B cell (primary cell): ENCODE measurements at places on chromosomes 11 and 22.

GRCh38 chr11:29527391-29527936 lies 489.4 kb downstream of the KCNA4 start:
- no peak for DNase-seq

DNA sequence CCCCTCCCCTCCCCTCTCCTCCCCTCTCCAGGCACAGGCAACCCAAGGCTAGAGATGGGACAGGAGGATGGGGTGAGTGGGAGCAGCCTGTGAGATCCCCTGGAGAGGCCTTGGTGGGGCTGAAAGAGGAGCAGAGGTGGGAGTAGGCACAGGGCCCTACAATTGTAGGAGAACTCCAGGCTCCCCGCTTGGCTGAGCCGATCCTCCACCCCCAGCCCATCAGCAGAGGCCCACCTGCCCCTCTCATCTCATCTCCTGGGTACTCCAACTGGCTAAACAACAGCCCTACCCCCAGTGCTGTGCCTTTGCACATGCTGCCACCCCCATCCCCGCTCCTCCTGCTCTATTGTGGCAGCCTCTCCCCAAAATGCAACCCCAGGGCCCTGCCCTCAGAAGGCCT lies 52.0 kb upstream of the A4GALT start:
- DNase-seq, result no peak

GRCh38 chr22:20995329-20996030 lies 6.4 kb downstream of the THAP7 start:
- no peak for DNase-seq

DNA sequence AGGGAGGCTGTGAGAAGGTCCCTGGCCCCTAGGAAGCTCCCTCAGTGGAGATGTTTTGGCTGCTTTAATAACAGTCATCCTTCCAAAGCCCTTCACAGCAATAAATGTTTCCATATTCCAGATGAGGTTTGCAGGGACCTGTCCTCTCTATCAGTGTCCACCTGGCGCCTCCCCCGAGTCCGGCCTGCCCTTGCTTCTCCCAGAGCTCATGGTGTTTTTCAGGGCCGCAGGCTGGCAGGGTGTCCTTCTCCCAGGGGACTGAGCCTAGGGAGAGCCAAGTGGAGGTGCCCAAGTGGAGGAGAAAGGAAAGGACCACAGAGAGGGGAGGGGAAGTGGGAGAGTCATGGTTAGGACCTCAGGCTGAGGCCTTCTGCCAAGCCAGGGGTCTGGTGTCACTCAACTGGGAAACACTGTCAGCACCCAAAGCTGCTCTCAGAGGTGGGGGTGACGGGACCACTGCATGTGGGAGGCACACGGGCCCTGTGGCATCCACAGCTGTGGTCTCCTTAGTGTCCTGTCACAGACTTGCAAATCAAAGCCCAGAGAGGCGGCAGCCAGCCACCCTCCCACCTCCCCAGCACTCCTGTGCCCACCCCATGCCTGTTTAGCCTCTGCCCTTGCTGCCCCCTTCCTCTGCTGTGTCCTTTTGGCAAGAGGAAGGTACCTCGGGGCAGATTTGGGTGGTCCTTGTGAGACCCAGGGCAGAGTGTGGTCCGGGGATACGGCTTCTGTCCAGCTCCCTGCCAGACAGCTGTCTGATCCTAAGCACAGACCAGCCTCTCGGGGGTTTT lies 6.4 kb downstream of the DERL3 start:
- DNase-seq, result peak; percentile 6

- DNase-seq, result peak; percentile 51
Observed at GRCh38 chr11:100930185-100930778, 199.3 kb downstream of the PGR start.

DNA sequence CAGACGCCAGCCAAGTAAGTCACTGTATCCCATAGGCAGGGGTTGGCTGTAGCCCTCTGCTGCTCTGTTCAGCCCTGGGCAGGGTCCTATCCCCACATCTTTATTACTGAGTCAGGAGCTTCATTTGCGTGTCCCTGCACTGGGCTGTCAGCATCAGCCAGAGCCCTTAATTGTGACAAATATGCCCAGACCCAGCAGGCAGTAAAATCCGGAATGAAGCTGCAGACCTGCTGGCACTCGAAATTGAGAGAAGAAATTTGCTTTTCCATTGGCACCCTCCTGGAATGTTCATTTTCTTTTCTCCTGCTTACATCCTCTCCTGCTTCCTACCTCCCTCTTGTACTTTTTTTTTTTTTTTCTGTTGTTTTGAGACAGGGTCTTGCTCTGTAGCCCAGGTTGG lies 43.8 kb downstream of the CEP164 start:
- DNase-seq, result no peak

DNA sequence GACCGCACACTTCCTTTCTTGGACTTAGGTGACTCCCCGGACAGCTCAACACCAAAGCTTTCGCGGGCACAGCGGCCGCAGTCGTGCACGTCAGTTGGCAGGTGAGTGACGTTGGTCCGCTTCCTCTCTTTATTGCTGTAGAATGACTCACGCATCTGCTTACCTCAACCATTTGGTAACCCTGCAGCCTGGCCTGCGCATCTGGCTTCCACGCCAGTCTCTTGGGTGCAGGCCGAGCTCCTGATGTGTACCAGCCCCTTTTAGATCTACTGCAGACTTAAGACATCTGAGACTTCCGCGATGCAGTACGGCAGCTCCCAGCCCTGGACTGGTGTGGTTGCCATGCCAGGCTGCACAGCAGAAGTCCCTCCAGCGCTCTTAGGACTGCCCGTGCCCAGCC lies 12.4 kb upstream of the TRMU start:
- no peak for DNase-seq

DNA sequence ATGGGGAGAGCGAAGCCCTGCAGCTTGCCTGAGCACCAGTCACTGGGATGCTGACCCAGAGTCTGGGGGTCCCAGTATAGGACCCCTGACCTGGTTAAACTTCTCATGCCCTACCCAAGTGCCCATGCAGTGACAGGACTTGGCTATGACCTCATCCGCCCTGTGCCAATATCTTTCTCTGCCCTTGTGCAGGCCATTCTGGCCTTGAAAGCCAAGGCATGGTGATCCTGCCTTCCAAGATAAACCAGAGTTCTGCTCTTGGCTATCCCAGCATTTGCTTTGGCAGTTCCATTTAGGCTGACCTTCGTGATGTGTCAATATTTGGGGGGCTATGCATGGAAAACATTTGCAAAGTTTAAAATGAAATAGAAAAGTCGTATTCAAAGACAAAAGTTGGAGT lies 240.8 kb upstream of the MPPED2 start:
- no peak for DNase-seq

DNA sequence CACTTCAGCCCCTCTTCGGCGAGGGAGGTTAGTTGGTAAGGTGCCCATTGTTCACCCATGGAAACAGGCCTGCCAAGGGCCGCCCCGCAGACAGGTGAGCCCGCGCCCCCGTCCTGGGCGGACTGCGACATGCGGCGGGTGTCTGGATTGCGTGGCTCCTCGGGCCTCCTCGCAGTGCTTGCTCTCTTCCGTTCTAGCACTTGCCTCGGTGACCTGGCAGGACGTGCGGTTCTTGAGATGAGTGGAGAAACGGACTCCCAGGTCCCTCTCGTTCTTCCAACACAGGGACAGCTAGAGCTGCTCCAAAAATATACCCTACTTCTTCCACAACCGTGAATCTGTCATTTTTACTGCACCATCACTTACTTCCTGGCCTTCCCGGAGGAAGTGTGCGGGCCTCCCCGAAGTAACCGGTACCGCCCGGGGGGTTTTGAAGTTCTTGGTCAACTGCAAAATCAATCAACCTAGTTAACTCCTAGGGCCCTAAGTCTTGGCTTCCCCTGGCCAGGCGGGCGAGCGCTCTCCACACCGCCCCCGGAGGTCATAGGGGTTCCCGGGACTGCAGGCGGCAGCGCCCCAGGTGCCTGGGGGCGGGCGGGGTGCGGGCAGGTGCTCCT lies 745 bp upstream of the ZBTB44 start:
- DNase-seq, result peak; percentile 70
